ENCODE measurements at places on chromosomes 11 and 22.

- DNase-seq, result no peak
Measured at GRCh38 chr11:130076778-130077481, 7.2 kb downstream of the APLP2 start.

- DNase-seq, result no peak
Measured at GRCh38 chr22:19819208-19819910, 35.3 kb downstream of the GNB1L start.

GRCh38 chr11:88212300-88212699 is 37.1 kb upstream of the RAB38 start:
- no peak for DNase-seq

GRCh38 chr11:1388763-1389102 is 1.0 kb upstream of the BRSK2 start:
- DNase-seq, result no peak

DNA sequence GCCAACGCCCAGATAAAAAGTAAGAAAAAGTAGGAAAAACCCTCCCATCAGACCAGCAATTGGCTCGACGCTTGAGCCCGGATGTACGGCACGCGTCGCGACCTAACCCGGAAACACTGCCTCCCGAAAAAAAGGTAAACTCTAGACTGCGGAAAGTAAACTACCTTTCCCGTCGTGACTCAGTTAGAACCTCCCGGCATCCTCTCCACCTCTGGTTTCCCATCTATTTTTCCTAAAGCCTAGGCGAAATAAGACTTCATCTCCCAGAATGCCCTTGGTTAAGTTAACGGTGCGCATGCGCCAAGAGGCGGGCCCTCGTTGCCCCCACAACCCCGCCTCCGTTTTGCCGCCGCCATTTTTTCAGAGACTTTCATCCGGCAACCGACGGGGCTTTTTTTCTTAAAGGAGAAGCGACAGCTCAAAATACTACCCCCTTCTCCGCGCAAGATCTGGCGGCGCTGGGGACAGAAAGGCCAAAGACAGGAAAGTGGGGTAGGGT is 678 bp upstream of the ZFP91 start:
- DNase-seq, result peak; percentile 94

DNA sequence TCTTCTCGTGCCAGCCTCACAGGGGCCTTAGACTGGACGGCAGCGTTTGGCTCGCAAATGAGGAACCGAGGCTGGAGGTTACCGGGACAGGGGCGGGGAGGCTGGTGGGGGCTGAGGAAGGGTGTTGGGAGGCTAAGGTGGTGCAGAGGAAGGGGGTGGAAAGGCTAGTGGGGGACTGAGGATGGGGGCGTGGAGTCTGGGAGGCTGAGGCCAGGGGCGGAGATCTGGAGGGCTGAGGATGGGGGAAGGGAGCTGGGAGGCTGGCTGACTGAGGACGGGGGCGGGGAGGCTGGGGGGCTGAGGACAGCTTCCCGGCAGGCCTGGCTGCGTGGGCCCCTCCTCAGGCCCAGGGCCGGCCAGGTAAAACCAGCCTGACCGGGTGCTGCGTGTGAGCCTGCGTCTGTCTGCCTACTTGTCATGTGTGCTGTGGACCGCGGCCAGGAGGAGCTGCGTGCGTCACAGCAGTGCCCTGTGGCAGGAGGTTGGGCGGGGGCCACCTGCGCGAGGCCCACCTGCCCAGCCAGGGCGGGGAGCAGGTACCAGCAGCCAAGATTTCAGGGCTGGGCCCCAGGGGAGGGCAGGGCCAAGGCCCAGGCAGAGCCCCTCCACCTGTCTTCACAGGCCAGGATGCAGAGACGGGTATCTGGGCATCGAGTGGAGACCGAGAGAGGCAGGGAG is 9.4 kb upstream of the PIM3 start:
- DNase-seq, result no peak

GRCh38 chr22:25057013-25057881 is 104.7 kb downstream of the KIAA1671 start:
- DNase-seq, result peak; percentile 64

DNA sequence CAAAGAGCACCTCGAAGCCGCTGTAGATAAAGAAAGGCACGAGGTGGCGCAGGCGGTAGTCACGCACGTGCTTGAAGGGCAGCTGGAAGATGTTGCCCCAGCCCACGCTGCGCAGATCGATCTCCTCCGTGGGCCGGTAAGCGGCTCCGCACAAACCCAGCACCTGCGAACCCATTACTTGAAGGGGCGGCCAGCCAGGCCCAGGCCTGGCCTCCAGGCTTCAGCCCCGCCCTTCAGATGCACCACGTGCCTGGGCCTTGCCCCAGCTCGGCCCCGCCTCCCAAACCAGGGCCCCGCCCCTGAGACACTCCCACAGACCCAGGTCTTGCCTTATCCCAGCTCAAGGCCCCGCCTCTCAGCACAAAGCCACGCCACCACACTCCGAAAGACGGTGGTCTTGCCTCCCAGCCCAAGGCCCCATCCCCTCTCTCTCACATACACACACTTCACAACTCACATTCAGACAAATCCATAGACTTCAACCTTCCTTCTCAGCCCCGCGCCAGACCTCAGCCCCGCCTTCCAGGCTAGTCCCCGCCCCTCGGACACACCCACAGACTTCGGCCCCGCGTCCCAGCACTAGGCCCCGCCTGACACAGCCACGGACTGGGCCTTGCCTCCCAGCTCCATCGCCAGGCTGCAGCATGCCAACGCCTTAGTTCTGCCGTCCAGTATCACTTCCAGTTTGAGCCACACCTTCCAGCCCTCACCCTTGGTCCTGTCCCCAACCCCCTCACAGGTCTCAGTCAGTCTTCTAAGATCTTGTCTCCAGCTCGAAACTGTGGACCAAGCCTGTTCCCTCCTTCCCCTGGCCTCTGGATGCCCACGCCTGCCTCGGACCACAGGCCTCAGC is 7.0 kb downstream of the UNC93B1 start:
- DNase-seq, result peak; percentile 73

GRCh38 chr22:33605221-33605620 is 315.1 kb downstream of the LARGE1 start:
- DNase-seq, result no peak

- no peak for DNase-seq
Measured at GRCh38 chr11:38680166-38680565, 2082.1 kb upstream of the RAG2 start.

DNA sequence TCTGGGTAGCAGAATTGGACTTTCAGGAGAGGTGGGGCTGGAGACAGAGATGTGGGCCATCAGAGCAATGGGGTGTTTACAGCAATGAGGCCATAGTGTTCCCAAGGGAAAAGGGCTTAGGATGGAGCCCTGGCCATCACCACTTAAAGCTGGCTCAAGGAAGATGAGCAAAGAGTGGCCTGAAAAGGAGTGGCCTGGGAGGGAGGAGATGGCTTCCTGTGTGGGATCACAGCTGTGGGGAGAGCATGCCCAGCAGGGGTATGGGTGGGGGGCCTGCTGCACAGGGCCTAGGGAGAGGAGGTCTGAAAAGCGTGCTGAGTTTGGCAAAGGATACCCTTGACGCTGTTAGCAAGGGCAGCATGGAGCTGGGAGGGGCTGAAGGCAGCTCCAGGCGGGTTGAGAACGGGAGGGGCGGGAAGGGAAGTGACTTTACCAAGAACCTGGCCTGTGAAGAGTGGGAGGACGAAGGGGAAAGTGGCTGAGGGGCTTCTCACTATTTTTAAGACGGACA is 13.9 kb downstream of the LRRC32 start:
- no peak for DNase-seq

- no peak for DNase-seq
Measured at GRCh38 chr11:104465321-104465720, 301.4 kb upstream of the PDGFD start.

- DNase-seq, result no peak
Measured at GRCh38 chr11:34327804-34328631, 29.8 kb downstream of the ABTB2 start.

DNA sequence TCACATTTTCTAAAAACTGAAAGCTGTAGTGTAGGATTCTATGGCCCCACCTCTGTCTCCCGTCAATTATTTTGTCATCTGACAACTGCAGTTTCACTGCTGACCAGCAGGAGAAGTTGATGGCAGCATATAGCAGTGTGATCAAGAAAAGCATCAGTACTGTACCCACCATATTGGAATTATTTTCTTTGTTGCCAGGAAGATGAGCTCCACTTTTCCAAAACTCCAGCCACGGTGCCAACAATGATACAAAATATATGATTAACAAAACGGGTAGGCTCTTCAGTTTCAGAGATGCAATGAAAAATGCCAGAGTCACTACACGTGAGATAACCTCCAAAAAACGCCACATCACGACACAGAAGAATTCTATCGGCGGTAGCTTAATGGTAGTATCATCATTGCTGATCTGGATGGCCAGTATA is 41.3 kb downstream of the XKR3 start:
- DNase-seq, result peak; percentile 48

DNA sequence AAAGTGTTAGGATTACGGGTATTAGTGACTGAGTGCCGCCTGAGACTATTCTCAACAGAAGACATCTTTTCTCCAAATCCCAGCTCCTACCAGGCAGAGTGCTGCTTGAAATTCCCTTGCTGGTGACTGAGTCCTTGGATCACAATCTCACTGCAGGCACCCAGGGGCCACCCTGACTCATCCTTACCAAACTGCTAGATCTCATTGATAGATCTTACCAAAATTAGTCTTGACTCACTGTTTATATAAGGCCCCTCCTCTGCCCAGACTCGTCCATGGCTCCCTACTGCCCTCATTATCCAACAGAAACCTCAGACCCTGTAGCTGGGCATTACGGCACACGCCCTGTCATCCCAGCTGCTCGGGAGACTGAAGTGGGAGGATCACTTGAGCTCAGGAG is 14.7 kb downstream of the TBC1D10A start:
- no peak for DNase-seq

DNA sequence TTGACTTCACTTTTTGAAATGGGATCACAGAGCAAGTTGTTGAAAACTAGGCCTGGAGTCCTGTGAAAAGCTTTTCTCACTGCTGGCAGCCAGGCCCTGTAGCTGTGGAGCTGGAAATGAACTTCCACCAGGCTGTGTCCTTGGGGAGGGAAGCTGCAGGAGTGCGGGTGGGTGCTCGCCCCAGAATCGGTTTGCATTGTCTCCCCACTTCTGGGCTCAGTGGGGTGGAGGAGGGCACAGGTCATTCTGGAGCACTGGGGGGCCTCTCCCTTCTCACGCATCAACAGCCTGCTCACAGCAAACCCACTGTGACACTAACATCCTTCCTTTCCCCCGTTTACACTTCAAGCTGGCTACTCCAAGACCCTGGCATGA is 15.2 kb downstream of the GLB1L2 start:
- DNase-seq, result no peak

GRCh38 chr11:910589-911030 is at the start of gene CHID1:
CHID1 (minus strand) TSS chr11:910810; CDS start chr11:904816, 5,994 bp downstream.
- DNase-seq, result peak; percentile 89

GRCh38 chr11:112570333-112570732 is 309.7 kb upstream of the PLET1 start:
- DNase-seq, result no peak

DNA sequence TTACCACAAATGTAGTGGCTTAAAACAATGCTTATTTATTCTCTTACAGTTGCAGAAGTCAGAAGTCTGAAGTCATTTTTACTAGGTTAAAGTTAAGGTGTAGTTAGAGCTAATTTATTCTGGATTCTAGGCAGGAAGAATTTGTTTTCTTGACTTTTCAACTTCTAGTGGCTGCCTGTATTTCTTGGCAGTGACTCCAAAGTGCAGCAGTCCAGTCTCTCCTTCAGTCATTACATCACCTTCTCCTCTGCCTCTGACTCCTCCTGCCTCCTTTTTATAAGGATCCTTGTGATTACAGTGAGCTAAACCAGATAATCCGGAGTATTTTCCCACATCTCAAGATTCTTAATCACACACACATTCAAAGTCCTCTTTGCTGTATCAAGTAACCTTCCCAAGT is 581.4 kb downstream of the KCNA4 start:
- no peak for DNase-seq

GRCh38 chr11:65423516-65424204 is 1.1 kb downstream of the NEAT1 start:
- no peak for DNase-seq

GRCh38 chr11:33723238-33723881 is 12.9 kb downstream of the CD59 start:
- DNase-seq, result no peak

- no peak for DNase-seq
Measured at GRCh38 chr22:23112472-23113012, 29.2 kb downstream of the RSPH14 start.

DNA sequence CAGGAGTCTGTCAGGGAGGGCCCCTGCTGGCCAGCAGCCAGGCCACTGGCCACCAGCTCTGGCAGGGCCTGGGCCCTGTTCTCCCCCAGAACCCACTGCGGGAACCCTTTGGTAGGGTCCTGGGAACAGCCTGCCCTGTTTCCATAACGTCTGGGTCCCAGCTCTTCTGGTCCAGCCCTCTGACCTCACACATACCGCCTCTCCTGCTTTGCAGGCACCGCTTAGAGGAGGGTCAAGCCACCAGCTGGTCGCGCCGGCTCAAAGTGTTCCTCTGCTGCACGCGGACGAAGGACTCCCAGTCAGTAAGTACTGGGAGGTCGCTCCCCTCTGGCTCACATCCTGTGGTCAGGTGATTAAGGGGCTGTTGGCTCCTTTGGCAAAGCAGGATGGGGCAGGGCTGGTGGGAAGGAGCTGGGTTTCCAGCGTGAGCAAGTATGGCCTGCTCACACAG is 26.6 kb upstream of the MYRF start:
- DNase-seq, result no peak

DNA sequence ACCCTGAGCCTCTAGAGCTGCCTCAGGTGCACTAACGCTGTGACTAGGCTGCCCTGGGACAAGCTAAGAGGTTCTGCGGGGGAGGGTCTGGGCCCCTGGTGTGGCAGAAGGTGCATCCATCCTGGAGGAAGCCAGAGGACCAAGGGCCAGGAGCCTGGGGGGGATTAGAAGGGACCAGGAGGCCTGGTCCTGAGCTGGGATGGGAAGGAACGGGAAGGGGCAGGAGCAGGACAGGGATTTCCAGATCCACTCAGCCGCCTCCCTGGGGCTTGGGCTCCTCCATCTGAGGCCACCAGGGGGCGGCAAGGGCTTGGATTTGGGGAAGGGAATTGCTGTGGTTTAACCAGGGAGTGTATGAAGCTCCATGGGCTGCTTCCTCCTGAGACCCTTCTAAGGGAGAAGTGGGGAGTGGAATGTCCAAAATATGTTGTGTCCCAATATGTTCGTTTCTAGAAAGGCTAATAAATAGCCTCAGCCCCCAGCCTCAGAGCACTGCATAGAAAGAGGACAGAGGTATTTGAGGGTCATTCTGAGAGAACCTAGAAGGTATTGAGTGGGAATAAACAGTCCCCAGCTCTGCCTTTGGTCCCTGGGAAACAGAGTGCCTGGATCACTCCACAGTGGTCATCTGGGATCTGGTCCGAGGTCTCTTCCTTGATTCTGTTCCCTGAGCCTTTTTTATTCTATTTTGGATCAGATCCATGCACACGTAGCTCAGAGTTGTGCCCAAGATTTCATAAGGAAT is 17.4 kb upstream of the PRAME start:
- peak; percentile 48 for DNase-seq

Measured in MM.1S (cell line).